Mammary epithelial cell (primary cell): ENCODE measurements at places on chromosomes 5 and 9.
A peak's percentile ranks its signal among the peaks of the same experiment; 100 is the strongest.

DNA sequence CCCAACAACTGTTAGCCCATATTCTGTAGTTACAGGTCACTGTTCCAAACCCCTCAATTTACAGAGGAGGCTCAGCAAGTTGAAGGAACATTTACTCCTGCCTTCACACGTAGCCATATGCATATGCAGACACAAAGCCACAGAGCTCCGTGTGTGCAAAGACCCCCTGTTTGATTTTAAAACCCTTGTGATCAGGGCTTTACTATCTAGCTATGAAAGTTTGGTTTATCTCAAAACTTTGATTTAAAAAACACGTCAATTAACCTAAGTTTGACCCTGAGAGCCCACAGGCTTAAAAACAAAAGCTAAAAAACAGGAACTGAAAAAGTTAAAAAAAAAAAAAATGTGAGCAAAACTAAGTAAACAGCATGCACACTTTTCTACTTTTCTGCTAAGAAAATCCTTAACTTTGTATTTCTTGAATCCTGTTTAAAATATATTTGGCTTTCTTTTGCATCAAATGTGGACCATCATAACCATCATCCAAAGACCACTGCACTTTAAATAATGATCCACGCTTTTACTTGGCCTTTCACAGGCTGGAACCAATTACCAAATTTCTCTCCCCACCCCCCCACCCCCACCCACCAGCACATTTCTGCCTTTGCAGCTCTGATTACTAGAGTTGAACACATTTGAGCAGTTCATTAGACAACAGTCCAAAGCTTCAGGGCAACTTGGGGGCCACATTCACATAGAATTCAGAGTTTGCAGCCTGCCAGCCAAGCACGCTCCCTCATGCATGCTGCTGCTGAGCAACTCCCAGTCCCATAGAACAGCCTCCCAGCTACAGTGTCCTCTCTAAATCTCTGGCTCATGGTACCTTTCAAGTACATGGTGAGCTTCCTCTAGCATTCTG lies 128.8 kb upstream of the MAP3K1 start:
- DNase-seq: no peak

DNA sequence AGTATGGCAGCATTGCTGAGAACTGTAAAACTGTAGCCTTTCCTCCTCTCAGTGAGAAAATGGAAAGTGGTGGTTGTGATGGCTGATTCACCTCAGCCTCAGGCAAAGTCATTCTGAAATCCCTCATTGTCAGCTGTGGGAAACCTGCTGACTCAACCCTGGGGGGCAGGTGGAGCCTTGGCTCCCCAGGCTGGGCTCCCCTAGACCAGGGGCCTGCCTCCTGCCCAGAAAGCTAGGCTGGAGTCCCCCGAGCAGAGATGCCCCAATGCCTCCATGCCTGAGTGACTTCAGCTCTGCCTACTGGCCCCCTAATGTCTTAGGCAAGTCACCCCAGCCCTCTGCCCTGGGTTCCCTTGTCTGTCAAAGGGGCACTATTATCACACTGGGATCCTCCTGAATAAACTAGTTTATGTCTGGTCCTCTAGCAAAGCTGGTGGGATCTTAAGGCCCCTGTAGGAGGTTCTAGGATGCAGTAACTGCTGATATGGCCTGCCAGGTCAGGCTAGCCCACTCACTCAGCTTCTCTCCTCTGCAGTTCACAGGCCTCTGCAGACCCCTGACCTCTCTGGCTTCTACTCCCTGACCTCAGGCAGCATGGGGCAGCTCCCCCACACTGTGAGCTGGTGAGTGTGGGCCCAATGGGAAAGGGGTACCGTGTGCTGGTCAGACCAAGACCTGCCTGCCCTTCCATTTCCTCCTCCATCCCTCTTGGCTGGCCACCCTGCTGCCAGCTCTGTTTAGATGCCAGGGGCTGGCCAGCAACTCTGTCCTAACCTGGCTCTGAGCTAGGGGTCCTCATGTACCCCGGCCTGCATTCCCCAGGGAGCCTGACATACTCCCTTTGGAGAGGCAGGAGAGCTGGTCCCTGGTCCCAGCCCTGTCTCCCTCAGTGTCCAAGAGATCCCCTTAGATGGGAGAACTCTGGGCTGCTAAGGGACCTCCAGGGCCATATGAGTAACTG lies 24.2 kb downstream of the TCF7 start:
- DNase-seq: peak; percentile 90

- DNase-seq: peak; percentile 81
Measured at GRCh38 chr5:113204525-113205161, 228.0 kb downstream of the DCP2 start.

GRCh38 chr9:96014078-96014477 lies 138.6 kb downstream of the ERCC6L2 start:
- DNase-seq: no peak

DNA sequence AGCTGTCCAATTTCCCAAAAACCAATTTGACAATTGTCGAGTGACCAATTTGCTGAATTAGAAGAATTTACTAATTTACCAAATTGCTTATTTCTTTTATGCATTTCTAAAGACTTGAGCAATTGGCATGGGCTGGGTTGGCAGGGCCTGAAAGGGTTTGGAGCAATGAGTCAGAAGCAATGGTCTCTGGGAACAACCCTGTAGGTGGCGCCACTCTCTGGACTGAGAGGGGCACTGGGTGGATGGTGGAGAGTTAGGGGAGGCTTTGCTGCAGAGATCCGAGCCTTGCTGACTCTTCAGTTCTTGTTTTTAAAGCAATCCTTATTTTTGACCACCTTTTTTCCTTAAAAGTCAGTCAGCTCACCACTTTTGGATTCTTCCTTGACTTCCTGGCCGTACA lies 71.5 kb upstream of the RPS23 start:
- no peak for DNase-seq

- no peak for DNase-seq
Measured at GRCh38 chr9:114382699-114383520, 4.9 kb downstream of the AKNA start.

- DNase-seq: no peak
Measured at GRCh38 chr5:141954194-141954593, 3.8 kb downstream of the PCDH12 start.

DNA sequence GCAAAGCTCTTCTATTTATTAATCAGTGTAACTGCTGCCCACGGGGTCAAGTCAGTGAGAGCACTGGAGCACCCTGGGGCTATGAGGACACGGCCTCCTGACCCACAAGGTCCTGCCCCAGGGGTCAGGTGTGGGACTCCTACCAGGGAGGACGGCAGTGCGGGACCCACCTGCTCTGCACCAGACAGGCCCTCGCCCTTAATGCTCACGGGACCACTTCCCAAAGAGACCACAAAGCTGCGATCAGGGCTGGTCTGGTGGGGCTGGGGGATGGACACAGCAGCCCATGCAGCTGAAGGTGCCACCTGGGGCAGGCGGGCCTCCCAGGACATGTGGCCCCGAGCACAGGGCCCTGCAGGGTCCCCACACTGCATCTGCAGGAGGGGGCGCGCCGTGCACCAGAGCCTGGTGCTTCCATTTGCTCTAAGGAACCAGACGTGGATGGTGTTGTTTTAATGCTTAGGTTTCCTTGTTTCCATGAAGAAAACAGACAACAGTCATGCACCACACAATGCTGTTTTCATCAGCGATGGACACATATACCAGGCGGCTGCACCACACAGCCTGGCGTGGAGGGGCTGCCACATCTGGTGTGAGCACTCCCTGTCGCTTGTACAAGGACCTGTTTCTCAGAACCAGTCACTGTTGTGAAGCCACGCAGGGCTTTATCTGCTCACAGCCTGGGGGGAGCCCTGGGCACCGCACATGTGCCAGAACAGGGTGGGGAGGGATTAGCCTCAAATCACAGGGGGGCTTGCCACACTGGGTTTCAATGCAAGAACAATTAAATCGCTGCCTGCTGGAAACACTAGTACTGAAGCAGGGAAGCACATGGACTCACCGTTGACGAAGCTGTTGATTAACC lies 22.6 kb downstream of the CLPTM1L start:
- DNase-seq: no peak

DNA sequence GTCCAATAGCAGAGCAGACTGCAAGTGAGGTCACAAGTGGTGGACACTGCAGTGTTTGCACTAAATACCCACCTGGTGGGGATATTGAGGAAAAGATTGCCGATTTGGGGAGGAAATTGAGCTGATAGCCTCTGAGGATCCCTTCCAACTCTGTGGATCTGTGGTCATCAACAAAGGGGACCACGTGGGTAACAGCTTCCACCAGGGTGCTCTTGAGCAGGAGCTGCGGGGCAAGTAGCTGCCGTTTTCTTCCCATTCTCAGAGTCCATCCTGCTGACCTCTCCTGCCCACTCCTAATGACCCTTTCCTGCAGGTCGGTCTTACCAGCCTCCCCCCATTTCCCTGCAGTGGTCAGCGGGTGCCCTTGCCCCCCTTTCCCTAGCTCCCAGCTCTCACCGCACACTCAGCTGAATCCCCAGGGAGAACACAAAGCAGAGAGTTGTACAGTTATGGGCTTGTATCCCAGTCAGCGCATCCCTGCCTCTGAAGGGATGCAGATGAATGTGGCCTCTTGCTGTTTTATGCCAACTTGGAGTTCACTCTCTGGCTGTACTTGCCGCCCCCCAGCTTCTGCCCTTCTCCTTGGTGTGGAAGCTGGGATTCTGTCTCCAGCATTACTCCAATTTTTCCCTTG lies 18.0 kb downstream of the DAPK1 start:
- DNase-seq: no peak

GRCh38 chr5:179289756-179290385 lies 55.4 kb downstream of the ADAMTS2 start:
- no peak for DNase-seq
